NCI-H1092 (cell line): ENCODE measurements at places on chromosomes 2 and 18.

DNA sequence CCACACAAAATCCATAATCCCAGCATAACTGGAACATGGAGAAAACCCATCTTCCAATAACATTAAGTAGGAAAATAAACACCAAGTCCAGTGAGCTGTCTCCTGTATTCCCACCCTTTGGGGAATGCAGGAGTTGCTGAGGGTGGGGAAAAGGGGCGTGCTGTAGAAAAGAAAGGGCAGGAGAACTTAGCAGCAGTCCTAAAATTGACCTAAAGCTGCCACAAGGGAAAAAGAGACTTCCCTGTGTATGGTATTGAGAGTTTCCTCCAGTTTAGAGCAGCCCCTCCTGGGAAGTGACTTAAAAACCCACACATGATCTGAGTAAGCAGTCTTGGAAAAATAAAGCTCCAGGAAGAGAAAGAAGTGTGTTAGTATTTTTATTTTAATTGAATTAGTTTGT lies 428.8 kb downstream of the THSD7B start:
- no peak for DNase-seq

GRCh38 chr2:103808814-103809213 lies 1045.1 kb upstream of the POU3F3 start:
- DNase-seq: no peak

DNA sequence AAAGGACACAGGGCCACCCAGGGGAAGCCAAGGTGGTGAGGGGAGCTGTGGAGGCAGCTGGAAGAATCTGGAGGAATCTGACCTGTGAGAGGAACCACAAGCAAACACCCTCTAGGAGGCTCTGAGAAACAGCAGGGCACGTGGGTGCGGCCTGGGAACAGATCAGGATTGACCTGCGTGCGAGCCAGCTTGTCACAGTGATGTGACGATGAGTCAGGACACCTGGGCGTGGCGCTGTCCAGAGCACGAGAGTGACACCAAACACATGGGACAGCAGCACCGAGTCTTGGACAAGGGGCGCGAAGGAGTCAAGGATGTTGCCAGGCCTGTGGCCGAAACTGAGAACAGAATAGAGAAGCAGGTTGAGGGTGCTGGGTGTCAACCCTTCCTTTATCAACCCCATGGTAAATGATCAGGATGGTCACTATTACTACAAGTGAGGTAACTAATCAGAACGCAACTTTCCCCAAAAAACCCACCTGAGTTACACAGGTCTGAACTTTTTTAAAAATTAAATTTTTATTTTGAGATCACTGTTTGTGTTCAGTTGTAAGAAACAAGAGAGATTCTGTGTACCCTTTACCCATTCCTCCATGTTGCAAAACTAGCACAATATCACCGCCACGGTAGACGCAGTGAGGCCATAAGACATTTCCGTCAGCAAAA lies 637 bp upstream of the SFT2D3 start:
- DNase-seq: no peak

- DNase-seq: no peak
Measured at GRCh38 chr2:118670838-118671237, 176.6 kb downstream of the EN1 start.

DNA sequence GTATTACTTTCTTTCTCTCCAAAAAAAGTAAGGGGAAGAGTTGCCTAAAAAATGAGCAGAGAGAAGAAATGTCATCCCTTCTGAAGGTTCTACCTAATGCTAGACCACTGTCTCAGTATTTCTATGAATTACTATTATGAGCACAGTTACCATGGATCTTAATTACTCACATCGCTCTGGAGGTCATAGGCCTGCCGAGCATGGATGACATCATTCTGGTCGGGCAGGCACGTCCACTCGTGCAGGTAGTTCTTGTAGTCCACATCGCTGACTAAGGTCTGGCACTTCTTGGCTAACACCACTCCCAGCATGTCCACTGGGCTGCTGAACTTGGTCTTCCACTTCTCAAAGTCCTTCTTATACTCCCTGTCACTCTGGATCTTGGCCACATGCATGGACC lies 106.9 kb downstream of the NEB start:
- no peak for DNase-seq

GRCh38 chr18:78999939-79000338 lies 20.3 kb downstream of the SALL3 start:
- peak; percentile 36 for DNase-seq

DNA sequence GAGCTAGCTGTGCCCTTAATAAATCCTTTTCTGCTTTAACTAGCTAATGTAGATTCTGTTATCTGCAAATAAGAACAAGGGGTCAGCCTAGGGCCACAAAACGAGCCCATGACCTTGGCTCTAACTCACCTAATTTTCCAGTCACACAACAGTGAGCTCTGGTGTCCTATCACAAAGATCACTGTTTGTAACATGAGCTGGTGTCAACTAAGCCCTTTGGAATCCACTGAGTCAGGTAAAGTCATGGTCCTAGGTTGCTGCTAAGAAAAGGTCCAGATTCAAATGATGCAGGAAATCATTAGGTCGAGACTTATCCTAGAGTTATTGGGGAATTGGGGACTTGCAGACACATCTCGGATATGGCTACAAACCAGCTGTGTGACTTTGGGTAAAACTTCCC lies 49.9 kb downstream of the ST8SIA5 start:
- no peak for DNase-seq

DNA sequence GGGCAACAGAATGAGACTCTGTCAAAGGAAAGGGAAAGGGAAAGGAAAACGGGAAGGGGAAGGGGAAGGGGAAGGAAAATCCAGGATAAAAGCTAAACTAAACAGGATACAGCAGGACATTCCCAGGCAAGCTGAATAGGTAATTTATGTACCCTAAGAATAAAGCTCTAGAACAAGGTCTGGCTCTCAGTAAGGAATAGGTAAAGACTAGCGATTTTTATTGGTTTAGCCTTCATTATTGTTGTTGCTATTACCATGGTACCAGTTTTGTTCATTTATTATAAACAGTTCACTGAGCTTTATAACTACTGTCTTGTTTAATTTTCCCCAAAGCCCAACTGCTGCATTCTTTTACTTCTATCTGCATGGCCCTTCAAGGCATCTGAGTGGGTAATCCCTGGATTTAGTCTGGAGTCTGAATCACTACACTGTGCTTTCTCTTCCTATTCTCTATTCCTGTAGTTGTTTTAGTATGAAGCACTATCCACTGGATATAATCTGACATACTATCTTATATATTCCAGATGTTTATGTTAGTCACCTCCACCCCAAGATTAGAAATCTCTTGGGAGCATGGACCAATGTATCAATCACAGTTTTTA lies 127.1 kb upstream of the TANK start:
- no peak for DNase-seq

- DNase-seq: no peak
Measured at GRCh38 chr2:73983322-73984202, 1.1 kb upstream of the TET3 start.

- no peak for DNase-seq
Measured at GRCh38 chr2:191244350-191244749, 854 bp upstream of the MYO1B start.

DNA sequence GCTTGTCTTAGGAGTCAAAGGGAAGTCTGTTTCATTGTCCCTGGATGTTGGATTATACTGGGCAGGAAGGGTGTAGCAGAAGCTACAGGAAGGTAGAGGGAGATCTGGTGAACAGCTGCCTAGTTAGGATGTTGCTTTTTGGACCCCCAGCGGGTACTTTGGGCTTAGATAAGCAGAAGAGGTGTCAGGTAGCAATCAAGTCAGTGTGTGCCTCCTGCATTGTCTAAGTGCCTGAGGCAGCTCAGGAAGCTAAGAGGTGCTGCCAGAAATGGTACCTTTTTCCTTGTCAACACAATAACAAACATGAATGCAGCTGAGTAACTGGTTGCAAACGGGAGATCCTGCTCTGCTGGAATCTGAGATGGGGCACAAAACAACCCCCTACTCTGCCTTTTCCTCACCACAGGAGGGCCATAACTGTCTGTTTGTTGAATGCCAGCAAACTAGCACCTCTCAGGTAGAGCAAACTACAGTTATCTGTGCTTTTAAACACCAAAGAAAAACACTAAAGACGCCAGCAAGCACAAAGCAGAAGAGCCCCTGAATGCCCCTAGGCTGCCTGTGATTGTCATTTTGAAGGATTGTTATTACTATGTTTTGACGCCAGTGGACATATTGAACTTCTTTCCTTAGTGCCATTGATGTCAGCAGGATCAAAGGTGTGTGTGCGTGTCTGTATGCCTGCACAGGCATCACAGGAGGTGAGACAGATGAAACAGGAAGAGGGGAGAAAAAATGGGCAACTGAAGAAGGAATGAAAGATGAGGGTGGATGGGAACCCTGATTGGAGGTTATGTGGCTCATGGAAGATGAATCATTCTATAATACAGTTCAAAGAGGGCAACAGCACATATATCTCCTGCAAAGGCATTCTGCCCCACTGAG lies 151.4 kb downstream of the ETAA1 start:
- no peak for DNase-seq

- no peak for DNase-seq
Measured at GRCh38 chr2:76450024-76450475, 739.3 kb upstream of the GCFC2 start.

DNA sequence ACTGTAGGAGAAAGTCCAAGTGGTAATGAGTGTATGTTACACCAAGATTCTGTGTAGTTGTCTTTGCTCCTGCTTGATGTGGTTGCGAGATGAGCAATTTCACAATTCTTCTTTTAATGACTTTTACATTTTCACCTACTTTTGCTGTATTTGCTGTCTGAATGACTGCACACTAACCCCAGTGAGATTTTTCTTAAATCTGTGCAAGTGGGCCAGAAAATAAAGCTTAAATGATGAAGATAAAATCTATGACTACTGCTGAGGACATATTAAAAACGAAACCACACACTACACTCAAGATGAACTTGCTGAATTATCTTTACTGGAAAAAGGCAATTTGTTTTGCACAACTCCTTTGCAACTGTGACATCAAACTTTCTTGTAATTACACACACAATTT lies 4.1 kb downstream of the LDAH start:
- DNase-seq: no peak
